ENCODE measurements at places on chromosomes 7 and 10.

DNA sequence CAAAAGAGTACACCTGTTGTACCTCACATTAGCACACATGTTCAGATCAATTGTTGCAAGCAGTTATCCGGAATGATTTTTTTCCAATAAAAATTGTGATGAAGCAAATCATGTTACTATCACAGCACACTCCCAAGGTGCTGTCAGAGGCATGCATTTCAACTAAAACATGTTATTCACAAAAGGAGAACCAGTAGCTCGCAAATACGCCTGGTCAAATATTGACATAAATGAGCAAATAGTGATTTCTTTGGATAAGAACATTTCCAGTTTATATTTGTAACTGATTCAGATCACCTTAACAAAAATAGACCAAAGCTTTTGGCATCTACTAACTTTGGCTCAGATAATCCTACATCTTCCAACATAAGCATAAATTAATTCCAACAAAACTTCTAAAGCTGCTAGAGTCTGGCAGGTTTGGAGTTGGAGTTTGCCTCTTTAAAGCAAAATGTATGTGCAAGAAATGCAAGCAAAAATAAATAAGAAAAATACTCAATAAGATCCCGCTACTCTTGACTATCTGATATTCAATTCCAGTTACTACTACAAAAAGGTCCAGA lies 208.0 kb downstream of the SFMBT2 start:
- DNase-seq, result no peak

DNA sequence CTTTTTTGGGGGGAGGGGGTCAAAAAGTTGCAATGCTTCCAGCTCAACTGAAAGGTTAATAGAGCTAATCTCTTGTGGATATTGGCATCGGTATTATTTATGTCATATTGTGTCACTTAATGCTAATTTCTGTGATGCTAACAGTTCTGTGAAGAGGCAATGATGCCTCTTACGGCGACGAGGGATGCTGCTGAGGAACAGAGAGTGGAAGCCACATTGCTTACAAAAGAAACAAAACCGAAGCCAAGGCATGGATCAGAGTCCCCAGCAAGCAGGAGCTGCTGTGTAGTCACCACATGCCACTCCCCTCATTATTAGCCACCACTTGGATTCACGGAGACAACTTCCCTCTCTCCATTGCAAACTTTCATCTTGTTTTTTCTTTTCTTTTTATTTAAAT lies 536.5 kb upstream of the MGMT start:
- no peak for DNase-seq

DNA sequence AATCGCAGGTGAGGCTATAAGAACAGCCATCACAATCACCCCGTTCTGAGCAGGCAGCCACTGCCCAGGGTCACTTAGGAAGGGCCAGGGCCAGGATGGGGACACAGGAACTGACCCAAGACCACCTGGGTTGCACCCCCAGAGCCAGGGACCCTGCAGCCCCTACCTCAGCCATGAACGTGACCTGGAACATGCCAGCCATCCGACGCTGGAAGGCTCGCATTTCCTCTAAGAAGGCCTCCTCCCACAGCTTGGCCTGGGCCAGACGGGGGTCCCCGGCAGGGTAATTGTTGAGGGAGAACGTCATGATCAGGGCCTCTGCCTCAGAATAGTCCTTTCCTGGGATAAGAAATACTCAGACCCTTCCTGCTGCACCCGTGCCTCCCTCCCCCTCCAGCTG lies 5.0 kb downstream of the NPC1L1 start:
- no peak for DNase-seq

- no peak for DNase-seq
Observed at GRCh38 chr10:65306201-65306600, 1619.6 kb upstream of the LRRTM3 start.

- no peak for DNase-seq
Observed at GRCh38 chr7:156614434-156615264, 25.9 kb upstream of the RNF32 start.

DNA sequence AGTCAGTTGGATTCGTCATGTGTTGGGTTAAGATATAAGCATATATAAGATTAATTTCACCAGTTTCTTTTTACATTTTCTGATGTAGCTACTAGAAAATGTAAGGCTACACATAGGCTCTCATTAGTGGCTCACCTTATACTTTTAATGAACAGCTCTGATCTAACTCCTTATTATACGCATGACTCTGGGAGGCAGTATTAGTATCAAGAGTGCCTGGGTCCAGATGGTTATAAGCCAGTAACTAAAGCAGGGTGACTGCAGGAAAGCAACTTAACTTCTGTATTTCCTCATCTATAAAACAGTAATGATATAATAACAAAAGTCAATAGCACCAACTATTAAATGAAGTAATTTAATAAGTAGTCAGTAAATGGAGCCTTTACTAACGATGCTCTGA lies 1.4 kb upstream of the ELMO1 start:
- DNase-seq, result no peak

DNA sequence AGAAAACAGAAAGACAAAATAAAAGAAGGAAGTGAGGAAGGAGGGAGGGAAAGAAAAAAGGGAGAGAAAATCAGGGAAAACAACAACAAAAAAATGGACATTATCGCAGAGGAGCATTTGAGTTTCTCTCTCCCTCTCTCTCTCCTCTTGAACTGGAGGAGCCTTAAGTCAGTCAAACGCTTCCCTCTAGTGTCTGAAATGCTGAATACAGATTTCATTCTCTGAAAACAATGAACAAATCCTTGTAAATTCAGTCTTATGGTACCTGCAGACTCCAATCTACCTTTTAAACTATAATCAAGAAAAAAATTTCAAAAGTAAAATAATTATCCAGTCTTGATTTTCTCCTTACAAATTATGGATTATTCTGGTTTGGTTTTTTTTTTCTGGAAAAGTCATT lies 89.2 kb upstream of the PFKP start:
- no peak for DNase-seq

DNA sequence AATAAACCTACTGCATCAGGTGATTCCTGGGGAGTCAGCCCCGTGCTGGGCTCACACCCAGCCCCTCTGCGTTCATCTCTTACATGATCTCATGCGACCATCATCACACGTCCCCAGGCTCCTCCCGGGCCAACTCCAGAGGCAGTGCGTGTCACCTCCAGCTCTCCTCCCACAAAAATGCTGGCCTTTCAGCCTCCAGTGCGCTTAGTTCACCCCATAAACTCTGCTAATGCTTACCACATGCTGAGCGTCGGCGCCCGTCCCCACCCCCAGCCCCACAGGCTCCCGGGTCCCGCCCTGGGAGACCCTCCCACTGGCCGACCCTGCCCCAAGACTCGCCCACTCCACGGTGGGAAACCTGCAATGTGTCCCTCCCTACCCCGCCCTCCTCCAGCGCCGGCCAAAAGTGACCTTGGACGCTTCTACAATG lies 816 bp upstream of the SDK1 start:
- DNase-seq, result no peak

DNA sequence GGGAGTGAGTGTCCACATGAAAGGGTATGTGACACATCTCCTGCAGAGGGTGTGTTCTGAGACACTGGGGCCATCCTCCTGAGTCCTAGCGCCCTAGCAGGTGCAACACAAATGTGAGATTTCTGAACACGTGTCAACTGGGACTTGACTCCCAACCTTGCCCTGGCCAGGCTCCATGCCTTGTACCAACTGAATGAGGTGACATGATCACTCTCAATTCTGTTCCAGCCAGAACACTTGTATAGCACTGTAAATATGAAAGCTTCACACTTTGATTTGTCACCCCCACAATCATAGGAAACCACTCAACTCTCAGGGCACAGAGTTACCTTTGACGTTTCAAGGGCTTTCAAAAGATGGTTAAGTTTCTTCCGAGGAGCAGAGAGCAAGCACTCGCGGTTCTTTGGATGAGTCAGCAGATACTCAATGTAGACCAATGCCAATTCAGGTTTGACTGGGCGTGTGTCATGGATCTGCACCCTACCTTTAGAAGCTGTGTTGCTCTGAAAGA lies 48.6 kb downstream of the NCAPG2 start:
- no peak for DNase-seq

GRCh38 chr10:992871-993270 lies 4.6 kb downstream of the GTPBP4 start:
- DNase-seq, result no peak

DNA sequence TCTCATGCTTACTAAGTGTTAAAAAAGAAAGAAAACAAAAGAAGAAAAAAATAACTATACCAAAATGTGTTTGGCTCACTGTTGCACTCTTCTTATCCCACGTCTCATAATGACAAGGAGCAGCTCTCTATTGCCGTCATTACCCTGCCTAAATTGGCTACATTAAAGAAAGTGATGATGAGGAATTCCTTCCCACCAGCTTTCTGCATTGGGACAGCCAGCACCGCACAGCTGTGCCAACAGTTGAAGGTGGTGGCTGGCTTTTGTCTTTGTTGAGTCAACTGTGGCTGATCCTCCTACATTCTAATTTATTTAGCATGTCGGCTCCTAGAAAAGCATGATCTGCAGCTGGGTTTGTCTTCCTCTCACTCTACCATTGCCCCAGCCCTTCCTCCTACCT lies 751.8 kb downstream of the KCNMA1 start:
- DNase-seq, result no peak

DNA sequence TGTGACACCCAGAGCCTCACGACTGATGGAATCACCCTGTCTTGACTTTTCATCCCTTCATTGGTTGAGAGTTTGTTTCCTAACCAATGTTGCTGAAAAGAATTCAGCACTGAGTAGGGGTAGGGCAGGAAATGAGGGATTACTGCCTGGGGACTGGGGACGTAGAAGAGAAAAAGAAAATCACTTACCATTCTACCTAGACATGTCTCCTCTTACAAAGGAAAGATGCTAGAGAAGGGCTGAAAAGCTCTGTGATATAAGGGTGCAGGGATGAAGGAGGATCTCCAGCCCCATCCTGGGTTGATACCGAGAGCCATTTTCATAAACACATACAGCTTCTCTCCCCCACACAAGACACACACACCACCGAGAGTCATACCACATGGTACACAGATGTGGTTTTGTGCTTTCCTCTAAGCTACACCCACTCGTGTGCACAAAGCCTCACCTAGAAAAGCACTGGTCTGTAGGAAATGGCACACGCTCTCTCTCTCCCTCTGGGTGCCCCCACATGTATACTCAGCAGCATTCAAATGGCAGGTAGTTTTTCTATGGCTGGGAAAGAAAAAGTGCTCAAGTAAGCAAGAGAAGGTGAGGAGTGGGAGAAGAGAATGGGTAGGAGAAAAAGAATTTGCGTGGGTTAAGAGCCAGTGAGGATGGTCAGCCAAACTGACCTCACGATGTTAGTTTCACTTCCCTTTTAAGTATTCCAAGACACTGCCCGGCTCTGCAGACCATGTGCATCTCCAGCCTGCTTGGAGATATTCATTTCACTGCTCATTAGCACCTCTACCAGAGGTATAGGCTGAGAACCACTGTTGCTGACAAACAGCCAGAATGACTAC lies 85.8 kb downstream of the CALD1 start:
- DNase-seq, result no peak

GRCh38 chr10:102195296-102195870 lies 30.7 kb upstream of the ELOVL3 start:
- no peak for DNase-seq

DNA sequence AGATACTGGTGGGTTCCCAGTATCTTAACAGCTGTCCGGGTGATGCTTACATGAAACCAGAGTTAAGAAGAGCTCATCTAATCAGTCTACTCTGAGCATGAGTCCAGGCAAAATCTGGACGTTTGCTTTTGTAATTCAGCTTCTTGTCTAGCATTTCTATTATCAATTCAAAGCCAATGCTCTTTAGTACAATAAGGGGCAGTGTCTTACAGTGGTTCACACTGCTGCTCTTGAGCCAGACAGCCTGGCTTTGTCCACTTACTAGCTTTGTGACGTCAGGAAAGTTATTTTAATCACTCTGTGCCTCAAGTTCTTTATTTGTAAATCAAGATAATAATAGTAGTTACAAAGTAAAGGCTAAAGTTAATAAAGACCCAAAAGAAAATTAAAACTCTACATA lies 227.3 kb upstream of the TCF7L2 start:
- DNase-seq, result no peak
